ENCODE measurements at places on chromosomes 5 and 9.

DNA sequence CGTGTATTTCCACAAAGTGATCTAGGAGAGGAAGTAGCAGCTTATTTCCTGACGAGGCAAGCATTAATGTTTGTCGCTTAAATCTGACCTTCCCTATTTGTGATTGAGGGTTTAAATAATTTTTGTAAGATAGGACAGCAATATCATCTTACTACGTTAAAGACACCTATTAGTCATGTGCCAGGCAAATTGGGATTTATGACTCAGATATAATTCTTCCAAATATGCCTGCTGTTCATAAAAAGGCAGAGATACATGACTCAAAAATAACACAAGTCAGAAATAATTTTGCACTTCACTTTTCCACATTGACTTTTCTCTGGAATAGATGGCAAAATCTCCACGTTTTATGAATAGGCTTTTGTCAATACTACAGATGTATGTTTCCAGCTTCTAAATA, 43.0 kb upstream of the CDH12 start:
- no peak for DNase-seq

DNA sequence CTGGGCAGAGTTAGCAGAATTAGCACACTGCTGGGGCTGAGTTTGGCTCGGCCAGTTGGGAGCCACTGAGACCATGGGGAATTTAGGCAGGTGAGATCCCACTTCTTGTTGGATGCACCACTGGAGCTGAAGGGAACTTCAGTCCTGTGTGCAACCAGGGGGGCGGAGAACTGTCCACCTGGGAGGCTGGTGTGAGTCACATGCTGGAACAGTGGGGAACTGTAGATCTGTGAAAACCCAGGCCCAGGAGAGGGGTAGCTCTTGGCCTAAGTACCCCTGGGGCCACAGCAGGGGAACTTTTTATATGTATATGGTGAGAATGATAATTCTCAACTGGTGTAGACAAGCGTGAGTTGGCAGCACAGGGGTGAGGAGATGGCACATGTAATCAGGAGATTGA, 237.5 kb upstream of the KIF2A start:
- DNase-seq, result no peak

GRCh38 chr5:120358949-120359348, 105.2 kb upstream of the PRR16 start:
- no peak for DNase-seq

GRCh38 chr5:181047921-181048320, 7.9 kb downstream of the BTNL9 start:
- DNase-seq, result no peak

GRCh38 chr5:169938439-169938838, 41.9 kb downstream of the INSYN2B start:
- DNase-seq, result no peak

DNA sequence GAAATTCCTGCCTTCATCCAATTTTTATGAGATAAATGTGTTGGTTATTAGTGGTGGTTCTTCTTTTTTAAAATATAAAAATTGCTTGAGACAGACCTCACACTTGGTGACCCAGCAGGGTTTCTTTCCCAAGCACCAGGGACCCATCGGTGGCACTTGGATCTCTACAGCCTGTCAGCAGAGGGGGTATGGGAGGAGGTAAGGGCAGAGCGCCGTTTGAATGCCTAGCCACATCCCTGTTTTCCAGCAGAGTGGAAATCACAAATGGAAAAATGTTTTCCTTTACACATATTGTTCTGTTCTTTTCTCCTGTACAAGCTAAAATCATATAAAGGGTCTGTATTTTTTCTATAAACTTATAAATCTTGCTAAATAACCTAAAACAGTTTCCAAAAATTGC, 248.0 kb downstream of the NR3C1 start:
- no peak for DNase-seq
